Neuronal stem cell (in vitro differentiated cells): ENCODE measurements at places on chromosomes 7 and 10.

DNA sequence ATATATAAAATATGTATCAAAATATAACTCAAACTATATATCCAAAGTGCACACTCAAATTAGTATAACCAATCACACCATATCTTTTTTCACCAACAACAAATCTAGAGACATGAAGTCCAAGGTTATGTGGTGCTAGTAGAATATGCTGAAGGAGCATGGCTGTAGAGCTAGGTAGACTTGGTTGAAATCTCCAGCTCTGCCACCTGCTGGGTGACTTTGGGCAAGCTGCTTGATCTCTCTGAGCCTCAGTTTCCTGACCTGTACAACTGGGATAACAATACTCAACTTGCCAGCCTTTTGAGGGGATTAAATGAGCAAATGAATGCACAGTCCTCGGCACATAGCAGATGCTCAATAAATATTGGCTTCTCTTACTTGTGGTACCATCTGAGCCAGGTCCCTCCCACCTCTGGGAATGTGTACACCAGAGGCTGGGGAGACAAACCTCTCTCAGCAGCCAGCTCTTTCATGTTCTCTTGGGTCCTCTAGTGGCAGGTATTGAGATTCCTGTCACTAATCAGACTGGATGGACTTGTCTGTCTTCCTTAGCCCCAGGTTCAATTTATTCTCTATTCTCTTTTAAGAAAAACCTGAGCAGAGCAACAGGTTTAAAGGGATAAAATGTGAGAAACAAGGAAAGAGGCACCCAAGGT is 94.3 kb upstream of the PDE1C start:
- DNase-seq: peak; percentile 5

- DNase-seq: no peak
These were observed 5.4 kb downstream of the CHST15 start for GRCh38 chr10:124087672-124088634.

DNA sequence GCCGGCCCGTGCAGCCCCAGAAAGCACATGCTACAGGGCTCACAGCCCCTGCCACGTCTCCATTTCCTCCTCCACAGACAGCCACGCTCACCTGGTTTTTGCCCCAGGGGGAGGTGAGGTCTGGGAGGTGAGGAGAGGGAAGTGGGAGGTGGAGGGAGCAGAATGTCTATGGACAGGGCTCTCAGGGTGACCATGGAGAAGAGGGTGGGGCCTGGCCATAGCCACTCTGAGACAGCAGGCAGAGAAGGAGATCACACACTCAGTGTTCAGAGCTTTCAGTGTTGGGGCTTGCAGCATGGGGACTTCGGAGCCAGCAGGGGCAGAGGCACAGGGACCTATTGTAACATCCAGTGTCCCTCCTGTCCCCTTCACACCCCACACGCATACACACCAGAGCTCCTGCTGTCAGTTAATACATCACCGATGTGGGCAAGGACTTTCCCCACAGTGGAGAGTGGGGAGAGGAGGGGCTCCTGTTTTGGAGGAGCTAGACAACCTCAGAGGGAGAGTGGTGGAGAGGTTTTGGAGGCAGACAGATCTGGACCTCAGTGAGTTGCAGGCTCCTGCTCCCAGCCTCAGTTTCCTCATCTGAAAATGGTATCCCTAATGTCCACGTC is 14.4 kb downstream of the WDFY4 start:
- DNase-seq: no peak

- DNase-seq: no peak
These were observed 47.0 kb downstream of the TMEM106B start for GRCh38 chr7:12258074-12258473.

- no peak for DNase-seq
These were observed 108.3 kb upstream of the MEOX2 start for GRCh38 chr7:15794801-15795200.

GRCh38 chr7:138979226-138979979 is 1.8 kb downstream of the KIAA1549 start:
- DNase-seq: no peak

DNA sequence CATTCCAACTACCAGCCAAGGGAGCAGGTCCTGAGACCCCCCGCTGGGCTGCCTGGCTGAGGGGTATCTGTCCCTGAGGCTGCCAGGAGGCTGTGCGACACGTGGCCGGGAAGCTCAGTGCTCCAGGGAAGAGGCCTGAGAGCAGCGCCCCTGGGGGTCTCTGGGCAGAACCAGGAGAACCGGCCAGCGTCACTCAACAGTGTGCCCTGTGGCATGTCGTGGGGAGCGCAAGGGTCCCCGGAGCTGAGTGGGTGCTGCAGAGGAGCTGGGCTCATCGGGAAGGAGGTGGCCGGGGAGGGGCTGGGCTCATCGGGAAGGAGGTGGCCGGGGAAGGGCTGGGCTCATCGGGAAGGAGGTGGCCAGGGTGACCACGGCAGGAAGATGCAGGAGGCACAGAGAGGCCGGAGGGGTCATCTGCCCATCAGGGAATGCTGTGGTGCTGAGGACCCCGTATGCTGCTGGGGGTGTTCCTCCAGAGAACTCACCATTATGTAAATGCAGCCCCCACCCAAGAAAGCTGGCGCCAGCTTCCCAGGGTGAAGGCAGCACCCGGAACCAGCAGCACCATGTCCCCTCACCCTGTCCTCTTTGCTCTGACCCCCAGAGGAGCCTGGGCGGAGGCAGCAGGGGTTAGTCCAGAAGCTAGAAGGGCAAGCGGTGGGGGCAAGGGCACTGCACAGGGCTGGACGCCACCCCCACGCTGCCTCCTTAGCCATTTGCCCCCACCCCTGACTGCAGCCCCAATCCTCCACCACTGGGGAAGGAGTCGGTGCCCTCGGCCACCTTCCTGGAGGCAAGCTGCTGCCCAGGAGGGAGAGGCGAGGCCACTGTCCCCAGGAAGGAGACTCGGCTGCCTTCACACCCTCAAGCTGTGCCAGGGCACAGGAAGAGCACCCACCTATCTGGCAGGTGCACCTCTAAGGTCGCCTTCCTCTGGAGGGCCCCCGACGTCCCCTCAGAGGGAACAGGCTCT is 33.3 kb downstream of the CALML3 start:
- DNase-seq: no peak

DNA sequence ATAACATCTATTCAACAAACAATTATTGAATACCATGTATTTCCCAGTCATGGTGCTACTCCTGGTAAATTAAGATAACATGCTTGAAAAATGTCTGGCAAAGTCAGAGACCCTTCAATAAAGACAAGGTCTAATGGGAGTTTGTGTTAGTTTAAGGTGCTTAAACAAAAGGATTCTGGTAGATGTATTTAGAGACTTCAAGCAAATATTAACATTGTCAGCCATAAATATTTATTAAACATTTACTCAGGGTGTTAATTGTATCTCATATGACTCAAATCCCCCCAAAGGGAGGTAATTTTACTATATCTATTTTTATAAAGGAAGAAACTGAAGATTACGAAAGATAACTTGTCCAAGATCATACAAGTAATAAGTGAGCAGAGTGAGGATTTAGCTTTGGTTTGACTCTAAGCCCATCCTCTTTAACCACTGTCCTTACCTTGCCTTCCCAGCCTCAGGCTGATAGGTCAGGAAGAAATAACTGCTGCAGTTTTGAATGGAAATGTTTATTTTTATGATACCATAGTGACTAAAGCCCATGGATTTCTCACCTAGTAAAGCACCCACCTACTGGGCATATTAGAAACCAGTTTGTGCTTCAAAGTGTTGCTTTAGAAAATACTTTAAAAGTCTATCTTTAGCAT is 215.4 kb downstream of the COBL start:
- DNase-seq: no peak

DNA sequence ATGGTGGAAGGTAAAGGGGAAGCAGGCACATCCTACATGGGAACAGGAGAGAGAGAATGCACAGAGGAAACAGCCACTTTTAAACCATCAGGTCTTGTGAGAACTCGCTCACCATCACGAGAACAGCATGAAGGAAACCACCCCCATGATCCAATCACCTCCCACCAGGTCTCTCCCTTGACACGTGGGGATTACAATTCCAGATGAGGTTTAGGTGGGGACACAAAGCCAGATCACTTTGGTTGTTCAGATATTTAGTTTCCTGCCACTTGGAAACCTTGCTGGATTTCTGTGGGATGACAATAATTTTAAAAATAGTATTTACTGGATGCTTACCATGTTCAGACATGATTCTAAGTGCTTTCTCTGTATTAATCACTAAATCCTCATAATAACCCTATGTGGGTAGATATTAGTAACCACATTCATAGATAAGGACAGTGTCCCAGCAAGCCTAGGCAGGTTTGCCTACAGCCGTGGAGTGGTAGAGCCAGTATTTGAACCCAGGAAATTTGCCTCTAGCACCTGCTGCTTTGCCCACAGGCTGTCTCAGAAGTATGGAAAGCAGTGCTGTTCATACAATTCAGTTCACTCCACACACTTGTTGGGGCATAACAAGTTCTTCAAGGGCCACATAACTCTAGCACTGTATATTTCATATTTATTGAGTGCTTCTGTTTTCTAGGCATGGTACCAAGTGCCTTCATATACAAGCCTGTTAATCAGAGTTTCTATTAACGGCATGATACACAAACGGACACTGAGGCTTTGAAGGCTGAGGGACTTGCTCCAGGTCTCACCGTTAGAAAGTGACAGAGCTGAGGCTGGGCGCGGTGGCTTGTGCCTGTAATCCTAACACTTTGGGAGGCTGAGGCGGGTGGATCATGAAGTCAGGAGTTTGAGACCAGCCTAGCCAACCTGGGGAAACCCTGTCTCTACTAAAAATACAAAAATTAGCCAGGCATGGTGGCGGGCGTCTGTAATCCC is 8.3 kb downstream of the TLL2 start:
- no peak for DNase-seq

- DNase-seq: no peak
These were observed 37.4 kb upstream of the ITGB8 start for GRCh38 chr7:20293336-20293735.

DNA sequence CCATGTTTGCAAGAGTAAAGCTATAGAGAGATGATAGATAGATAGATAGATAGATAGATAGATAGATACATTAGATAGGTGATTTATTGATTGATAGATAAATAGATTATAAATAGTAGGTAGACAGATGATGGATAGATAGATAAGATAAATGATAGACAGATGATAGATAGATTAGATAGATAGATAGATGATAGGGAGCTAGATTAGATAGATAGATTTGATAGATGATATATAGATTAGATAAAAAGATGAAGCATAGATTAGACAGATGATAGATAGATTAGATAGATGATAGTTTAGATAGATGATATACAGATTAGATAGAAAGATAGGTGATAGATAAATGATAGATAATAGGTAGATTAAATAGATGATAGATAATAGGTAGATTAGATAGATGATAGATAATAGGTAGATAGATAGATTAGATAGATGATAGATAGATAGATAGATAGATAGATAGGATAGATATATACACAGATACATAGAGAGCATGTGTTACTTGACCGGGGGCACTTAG is 243.3 kb upstream of the FOXK1 start:
- DNase-seq: no peak

DNA sequence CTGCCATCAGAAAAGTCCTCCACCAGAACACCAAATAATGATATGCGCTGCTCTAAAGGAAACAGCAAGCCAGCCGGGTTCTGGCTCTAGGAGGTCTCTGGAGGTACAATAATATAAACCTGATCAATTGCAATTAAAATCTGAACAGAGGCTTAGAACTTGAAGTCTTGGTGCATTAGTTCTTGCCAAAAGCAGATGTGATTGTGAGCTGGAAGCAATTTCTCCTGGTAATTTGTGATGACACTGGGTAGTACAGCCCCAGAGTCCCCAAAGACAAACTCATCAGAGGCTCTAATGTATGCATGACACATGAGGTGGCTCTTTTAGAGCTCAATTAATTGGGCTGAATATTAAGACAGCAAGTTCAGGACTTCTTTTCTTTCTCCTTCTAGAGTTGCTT is 3.3 kb downstream of the ETV1 start:
- DNase-seq: no peak

GRCh38 chr10:28242555-28243204 is 60.2 kb downstream of the MPP7 start:
- no peak for DNase-seq

DNA sequence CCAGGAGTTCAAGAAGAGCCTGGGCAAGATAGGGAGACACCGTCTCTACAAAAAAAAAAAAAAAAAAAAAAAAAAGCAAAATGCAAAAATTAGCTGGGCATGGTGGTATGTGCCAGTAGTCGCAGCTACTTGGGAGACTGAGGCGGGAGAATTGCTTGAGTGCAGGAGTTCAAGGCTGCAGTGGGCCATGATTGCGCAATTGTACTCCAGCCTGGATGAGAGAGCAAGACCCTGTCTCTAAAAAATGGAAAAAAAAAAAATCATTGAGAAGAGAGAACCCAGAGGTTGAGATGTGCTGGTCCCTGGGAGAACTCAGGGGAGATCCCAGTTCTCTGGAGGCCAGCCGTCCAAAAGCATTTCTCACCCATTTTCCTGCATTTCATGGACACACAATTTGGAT is 95.2 kb downstream of the GALNT17 start:
- no peak for DNase-seq

- no peak for DNase-seq
These were observed 165.0 kb downstream of the RGS10 start for GRCh38 chr10:119377451-119377957.

- DNase-seq: peak; percentile 23
These were observed 209.0 kb downstream of the CACNA2D1 start for GRCh38 chr7:82234457-82235049.

DNA sequence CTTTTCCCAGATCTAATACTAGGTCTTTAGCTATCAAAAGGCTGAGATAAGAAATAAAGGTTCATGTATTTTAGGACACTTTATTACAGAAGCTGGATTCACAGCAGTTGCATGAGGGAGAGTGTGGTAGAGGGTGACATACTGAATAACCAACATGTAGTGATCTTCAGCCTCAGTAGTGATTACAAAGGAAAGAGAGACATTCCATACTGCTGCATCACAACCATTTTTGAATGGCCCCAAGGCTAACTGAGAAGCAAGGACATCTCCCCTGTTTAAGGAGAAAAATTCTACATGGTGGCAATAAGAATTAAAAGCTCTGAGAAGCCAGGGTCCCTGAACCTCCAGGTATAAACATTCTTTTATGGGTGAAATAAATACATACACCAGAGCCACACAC is 35.3 kb downstream of the COG5 start:
- DNase-seq: no peak

DNA sequence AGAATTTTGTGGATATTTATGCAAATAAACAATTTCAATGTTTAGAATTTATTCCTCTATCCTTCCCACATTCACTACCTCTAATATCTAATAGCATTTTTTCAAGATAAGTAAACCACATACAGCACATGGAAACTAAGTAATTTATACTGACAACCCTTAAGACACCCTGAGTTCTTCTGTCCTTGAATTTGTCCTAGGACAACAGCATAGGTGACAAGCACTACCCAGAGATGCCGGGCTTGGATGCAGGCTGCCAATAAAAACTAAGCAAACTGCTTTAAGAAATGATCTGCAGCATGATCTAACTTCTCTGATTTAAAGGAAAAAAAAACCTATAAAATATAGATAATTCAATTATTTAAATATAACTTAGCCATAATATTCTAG is 22.7 kb downstream of the NT5C3A start:
- no peak for DNase-seq

GRCh38 chr7:103752995-103753394 is 236.5 kb downstream of the RELN start:
- no peak for DNase-seq

- DNase-seq: no peak
These were observed 779 bp upstream of the ADCK2 start for GRCh38 chr7:140671966-140672365.
